Inflammatory macrophage treated with lipopolysaccharide for 1 hour (primary cell): ENCODE measurements at places on chromosomes 13 and 19.

GRCh38 chr19:2791876-2792275, 6.6 kb downstream of the THOP1 start:
- no peak for DNase-seq

DNA sequence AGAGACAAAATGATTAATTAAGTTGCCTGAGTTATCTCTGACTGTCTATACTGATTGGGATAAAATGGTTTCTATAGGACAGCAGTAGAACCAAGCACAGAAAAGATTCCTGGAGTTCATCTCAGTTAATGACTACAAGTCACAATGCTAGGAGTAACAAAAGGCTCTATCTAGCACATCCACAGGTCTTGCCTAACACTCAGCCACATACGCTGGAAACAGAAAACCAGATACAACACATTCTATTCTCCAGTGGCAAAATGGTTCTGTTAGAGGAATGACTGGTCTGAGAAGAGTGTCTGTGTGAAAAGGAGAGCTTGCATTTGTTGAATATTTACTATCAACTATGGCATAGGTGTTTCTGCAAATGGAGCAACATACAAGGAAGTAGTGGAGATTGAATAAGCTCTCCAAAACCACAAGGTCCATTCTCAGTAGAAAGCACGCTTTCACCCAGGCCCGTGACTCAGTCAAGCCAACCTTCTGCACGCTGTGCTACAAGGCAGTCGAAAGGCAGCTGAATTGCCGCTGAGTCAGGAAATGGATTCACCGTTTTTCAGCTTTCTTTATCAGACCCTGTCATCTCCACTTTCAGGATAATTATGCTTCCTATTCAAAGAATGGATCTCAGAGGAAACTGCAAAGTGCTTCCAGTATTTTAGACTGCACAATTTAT, 761.5 kb downstream of the EFNB2 start:
- no peak for DNase-seq

GRCh38 chr13:28755546-28755870, 36.7 kb upstream of the SLC46A3 start:
- no peak for DNase-seq

DNA sequence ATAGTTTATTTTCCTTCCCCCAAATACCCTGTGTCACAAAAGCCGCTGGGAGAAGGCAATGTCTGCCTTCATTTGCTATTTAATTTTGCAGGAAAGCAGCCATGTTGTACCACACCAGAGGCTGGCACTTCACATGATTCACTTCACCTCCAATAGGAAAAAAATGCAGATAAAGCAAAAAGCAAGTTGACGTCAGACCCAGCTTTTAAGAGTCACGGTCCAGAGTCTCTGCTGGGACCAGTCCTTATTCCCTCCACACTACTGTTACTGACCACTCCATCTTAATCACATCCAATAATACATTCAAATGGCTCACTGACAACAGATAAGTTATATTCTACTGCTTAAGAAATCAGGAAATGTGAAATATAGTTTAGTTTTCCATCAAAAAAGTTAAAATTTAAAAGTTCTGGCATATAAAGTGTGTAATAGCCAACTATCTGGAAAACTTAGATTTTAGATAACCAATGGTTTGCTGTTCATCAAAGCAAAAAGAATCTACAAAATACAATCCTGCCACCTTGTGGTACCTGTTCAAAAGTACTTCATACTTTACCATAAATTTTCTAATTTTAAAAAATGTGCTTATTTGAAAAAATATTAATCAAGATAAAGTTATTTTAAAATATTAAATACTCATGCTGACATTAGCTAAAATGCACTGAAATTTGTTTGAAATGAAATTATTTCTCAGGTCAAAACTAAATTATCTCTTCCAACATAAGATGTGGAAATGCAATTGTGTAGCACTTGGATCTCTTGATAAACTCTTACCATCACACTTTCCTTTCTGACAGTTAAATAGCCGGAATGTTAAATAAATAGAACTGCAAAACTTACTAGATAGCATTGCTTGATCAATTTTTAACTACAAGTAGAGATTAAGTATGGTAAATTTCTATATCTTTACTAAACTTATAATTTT, 97.3 kb downstream of the SERP2 start:
- DNase-seq, result peak; percentile 56

GRCh38 chr13:59472134-59472533, 691.6 kb downstream of the DIAPH3 start:
- DNase-seq, result no peak

GRCh38 chr13:51277928-51278327, 55.7 kb downstream of the FAM124A start:
- DNase-seq, result no peak

- no peak for DNase-seq
Observed at GRCh38 chr13:70736622-70737317, 628.5 kb upstream of the KLHL1 start.

GRCh38 chr13:36736119-36736726, 62.4 kb downstream of the SERTM1 start:
- peak; percentile 26 for DNase-seq

DNA sequence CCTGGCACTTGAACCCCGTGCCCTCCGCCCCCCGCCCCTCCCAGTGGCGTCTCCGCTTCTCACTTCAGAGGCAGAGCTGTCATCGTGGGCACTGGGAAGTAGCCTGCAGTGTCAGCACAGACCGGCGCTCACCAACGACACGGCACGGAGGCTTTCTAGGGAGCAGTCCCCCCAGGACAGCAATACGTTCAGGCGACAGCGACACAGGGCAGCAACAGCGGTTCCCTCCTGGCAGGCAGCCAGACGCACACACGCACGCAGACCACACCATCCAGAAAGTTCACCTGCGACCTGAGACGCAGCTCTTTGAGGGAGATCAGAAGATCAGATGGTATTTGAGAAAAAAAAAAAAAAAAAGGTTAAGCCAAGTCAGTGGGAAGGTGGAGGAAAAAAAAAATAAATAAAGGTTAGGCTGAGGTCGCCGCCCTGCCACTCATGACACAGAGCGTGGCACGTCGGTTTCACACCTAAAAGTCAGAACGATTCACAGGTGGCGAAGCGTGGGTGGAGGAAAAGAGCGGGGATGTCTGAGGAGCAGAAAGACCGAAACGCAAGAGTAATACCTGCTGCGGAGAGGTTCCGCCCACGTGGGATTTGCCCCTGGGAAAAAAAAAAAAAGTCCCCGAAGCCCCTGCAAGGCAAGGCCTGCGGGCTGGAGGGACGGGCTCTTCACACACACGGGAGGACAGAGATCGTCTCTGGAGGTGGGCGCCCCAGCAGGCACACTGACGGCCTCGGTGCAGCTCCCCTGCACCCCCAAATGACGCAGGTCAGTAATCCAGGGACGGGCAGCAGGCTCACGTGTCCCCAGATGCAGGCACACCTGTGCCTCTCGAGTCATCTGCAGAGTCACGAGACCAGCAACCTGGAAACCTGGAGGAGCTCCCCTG, 94.5 kb downstream of the GNG7 start:
- DNase-seq, result no peak

DNA sequence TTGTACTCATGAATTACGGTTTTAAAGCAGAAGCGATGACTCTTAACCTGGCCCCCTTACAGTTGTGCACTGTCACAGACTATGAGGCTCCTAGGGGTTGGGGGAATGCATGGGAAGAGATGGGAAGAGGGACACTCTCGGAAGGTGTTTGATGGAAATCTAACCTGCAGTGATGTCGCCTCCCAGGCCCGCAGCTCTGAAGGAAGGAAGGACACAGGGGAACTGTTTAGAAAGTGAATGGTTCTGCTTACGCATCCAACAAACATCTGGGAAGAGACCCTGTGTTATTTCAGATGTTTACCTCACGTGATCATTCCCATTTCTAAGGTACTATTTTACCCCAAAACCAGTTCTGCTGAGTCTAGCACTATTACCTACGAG, 48.0 kb upstream of the SLC7A9 start:
- no peak for DNase-seq

DNA sequence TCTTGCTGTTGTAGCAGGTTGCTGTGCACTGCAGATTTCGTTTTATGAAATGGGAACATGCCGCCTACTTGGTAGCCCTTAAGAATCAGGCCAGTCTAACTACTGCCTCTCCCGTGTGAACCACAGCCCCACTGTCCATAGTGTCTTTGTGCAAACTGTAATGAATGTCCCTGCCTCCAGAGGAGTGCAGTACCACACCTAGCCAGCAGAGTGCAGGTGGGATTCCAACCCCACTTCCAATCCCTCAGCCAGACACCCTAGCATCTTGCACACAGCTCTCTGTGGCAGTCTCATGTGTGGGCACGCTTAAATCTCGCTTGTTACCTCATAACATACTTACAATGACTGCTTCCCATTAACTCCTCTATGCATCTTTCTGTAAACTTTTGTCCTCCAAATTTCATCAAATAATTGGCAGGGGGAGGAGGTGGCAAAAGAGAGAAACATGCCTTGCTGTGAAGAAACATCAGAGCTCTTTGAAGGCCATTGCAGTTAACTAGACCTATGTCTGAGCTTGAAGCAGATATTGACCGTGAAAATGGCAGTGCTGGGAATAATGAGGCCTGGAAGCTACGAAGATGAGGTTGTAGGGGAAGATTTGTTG, 47.2 kb downstream of the ZAR1L start:
- no peak for DNase-seq

- DNase-seq, result peak; percentile 76
Observed at GRCh38 chr13:59677966-59678814, 485.5 kb downstream of the DIAPH3 start.

- no peak for DNase-seq
Observed at GRCh38 chr19:14006766-14007562, 844 bp upstream of the RFX1 start.

GRCh38 chr13:94705081-94706030, 7.0 kb downstream of the SOX21 start:
- DNase-seq, result no peak

DNA sequence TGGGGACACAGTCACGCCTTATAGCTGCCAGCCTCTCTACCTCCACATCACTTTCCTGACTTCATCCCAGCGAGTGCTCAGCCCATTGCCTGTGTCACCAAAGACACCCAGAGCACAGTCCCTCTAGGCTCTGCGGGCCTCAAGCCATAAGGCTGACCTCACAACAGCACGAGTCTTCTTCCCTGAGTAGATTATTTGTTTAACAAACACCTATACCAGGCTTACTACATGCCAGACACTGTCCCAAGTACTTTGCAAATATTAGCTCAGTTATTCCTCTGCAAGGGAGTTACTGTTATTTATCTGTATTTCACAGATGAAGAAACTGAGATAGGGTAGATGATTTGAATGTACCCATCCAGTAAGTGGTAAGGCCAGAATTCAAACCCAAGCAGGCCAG, 504.3 kb downstream of the COG6 start:
- no peak for DNase-seq

DNA sequence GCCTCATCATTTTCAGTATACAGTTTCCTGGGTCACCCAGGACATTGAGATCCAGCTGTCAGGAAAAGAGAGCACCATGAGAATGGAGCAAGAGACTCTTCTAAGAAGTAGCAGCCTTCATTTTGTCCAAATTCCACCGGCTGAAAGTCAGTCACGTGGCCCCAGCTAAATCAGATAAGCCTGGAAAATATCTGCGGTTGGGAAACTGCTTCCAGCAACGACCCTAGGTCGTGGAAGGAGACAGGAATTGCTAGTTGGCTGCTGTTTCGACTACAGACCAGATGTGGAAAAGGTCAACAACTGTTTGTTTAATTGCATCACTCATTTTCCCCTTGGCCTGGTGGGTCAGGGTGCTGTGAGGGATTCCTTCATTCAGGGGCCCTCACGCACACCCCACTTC, 107.0 kb downstream of the ZNF536 start:
- DNase-seq, result no peak

- no peak for DNase-seq
Observed at GRCh38 chr13:110627351-110627750, 12.0 kb downstream of the NAXD start.

GRCh38 chr19:14476673-14477401, 1.7 kb upstream of the PTGER1 start:
- peak; percentile 55 for DNase-seq

GRCh38 chr13:95403349-95404140, 102.3 kb upstream of the ABCC4 start:
- DNase-seq, result no peak

- no peak for DNase-seq
Observed at GRCh38 chr13:111508164-111508870, 187.9 kb downstream of the TEX29 start.

DNA sequence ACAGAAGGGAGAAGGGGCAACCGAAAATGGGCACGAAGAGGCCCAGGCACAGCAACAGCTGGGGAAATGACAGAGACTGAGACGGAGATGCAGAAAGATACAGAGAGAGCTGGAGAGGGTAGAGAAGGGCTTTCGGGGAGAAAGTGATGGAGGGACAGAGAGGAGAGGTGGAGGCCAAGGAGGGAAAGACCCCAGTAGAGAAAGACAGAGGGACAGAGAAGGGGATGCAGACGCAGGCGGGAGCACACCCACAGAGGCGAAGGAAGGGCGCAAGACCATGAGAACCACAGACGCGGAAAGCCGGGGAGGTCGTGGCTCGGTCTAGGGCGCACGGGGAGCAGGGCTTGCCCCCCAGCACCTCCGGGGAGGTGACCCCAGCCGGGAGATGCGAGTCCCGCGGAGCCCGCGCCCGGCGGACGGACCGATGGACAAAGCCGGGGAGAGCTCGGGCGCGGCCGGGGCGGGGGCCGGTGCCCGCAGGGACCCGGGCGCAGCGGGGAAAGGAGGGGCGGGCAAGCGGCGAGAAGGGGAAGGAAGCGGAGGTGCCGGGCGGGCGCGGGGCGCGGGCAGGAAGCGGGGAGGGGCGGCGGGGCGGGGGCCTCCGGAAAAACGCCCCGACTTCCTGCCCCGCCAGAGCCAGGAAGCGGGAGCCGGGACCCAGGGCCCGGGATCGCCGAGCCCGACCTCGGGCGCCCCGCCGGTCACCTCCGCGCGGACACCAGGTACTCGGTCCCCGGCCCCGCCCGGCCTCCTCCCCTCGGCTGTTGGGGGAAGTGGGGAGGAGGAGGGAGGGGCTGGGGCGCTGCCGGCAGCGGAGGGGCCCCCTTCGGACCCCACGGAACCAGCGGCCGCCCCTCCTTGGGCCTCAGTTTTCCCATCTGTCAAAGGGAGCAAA, at the start of gene ARHGEF1:
ARHGEF1 (plus strand) TSS at position 617 of the 895 bp plus-strand sequence. CDS start 4,899 bp downstream, outside the sequence.
- peak; percentile 32 for DNase-seq

- DNase-seq, result no peak
Observed at GRCh38 chr19:49799798-49800376, 13.2 kb downstream of the FUZ start.

- no peak for DNase-seq
Observed at GRCh38 chr19:38047049-38047438, 140.0 kb downstream of the SIPA1L3 start.

DNA sequence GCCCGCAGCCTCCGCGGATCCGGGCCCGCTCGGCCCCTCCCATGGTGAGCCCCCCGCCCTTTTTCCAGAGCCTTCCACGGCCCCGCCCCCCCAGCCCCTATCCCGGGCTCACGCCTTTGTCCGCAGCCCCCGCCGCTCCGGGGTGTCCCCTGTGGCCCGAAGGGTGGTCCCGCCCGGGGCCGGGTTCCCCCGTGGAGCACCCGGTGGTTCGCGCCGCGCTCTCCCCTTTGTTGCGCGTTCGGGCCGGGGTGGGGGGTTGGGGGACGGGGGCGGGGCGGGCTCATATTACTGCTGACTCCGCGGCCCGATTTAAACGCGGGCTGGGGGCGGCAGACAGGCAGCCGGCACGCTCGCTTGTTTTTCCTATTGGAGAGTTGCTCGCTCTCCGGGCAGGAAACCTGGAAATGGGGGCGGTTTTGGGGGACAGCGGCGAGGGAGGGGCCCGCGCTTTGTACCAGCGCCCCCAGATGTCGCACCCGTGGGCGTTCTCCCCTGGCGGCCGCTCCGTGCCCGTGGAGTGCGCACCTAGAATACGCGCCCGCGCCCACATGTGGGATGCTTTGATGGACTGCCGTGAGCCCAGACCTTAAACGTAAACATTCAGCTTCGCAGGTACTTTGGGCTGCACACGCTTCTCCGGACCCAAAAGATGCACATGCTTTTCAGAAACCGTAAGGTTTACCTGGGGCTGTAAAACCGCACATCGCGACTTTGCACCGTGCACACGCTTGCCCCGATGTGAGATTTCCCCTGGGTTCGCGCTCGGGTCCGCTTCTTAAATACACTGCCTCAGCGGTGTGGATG, 699 bp downstream of the PTOV1 start:
- no peak for DNase-seq
